ENCODE measurements at places on chromosomes 7 and 10. TPM values are rescaled to one million over a fixed set of nuclear protein-coding genes. Genes with fewer than 3 reads are reported as not detected.
A peak's percentile ranks its signal among the peaks of the same experiment; 100 is the strongest.

DNA sequence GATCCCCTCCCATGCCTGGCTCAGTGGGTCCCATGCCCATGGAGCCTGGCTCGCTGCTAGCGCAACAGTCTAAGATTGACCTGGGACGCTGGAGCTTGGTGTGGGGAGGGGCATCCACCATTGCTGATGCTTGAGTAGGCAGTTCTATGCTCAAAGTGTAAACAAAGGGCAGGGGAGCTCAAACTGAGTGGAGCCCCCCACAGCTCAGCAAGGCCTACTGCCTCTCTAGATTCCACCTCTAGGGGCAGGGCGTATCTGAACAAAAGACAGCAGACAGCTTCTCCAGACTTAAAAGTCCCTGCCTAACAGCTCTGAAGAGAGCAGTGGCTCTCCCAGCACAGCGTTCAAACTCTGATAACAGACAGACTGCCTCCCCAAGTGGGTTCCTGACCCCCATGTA, 31.2 kb upstream of the FFAR4 start:
- DNase-seq: no peak

DNA sequence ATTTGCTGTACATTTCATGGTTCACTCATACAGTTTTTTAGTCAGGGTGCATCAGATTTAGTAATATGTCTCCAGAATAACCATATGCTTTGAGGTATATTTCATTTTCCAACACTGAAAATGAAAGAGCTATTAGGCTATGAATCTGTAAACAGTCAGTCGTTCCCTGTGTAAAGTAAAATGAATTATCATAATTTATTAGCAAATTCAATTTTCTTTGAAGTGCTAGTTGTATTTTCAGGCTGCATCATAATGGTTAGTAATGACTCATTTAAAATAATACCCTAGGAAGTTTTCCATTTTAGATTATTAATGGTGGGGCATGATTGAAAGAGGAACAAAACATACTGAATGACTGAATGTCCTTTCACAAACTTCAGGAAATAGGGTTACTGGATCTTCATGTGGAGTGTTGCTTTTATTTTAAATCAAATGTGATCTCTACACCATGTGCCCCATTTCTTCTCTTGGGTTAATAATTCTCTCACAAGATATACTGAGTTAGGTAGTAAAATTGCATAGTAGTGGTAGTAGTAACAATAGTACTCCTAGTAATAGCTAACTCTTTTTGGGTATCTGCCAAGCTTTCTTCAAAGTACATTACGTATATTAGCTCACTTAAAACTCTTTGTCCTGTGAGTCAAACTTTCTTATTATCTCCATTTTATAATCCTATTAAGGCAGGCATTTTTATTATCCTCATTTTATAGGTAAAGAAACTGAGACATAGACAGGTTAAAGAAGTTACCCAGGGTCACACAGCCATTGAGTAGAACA, 476.5 kb downstream of the SUGCT start:
- DNase-seq: no peak

- no peak for DNase-seq
Observed at GRCh38 chr10:14836208-14836607, 1.6 kb downstream of the CDNF start.

DNA sequence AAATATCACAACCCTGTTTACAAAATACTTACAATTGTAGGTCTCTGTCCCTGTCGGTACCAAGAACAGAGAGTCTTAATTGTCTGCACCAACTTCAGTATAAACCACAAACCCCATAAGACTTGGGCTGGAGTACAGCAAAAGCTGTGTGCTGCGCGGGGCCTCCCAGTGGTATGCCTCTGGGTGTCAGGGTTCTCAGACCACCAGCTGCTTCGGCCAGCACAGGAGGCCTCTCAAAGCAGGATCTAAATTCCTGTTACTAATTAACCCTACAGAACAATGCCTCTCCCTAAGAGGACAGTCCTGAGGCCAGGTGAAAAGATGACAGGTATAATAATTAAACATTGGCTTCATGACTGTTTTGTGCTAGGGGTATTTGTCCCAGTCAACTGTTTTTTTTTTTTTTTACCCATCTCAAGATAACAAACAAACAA, 957 bp upstream of the SVIL start:
- no peak for DNase-seq

- DNase-seq: no peak
Observed at GRCh38 chr7:108382932-108383331, 73.3 kb downstream of the NRCAM start.

DNA sequence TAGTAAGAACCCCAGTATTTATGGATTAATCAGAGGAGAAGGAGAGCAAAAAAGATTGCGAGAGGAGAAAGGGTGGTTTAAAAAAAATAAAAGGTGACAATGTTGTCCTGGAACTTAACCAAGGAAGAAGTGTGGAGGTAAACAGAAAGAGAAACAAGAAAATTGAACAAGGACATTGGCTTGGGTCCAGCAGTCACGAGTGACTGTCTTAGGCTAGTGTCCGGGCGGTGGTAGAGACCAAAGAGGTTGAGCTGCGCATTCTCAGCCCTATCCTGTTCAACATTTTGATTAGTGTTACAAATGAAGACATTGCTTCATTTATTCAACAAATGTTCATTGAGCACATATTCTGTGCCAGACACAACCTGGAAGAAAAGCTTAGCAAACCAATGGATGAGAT, 329.9 kb downstream of the FGFR2 start:
- DNase-seq: no peak

- no peak for DNase-seq
Observed at GRCh38 chr7:144133307-144133706, 10.3 kb downstream of the OR2A14 start.

- DNase-seq: no peak
Observed at GRCh38 chr10:102615361-102615760, 28.9 kb upstream of the TRIM8 start.

- DNase-seq: peak; percentile 69
Observed at GRCh38 chr10:3452173-3452626, 279.6 kb upstream of the PITRM1 start.

GRCh38 chr10:97024168-97025073, 161.3 kb downstream of the SLIT1 start:
- peak; percentile 11 for DNase-seq

GRCh38 chr10:130729876-130730275, 581.6 kb downstream of the TCERG1L start:
- peak; percentile 16 for DNase-seq

- no peak for DNase-seq
Observed at GRCh38 chr7:479115-479947, 40.3 kb downstream of the PDGFA start.

DNA sequence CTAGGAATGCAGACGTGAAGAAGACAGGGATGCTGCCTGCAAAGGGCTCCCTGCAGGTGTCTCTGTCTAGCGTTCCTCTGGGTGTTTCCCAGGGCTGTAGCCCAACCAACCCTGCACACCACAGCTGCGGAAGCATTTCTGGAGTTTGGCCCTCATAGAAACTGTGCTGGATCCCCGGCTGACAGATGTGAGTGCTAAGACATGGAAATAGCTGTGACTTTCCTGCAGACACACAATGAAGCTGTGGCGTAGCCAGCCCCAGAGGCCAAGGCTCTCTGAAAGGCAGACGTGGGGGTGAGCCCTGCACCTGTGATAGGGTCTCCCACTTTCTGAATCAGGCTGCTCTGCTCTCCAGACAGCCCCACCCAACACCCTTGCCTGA, 44.8 kb downstream of the ADCYAP1R1 start:
- no peak for DNase-seq

DNA sequence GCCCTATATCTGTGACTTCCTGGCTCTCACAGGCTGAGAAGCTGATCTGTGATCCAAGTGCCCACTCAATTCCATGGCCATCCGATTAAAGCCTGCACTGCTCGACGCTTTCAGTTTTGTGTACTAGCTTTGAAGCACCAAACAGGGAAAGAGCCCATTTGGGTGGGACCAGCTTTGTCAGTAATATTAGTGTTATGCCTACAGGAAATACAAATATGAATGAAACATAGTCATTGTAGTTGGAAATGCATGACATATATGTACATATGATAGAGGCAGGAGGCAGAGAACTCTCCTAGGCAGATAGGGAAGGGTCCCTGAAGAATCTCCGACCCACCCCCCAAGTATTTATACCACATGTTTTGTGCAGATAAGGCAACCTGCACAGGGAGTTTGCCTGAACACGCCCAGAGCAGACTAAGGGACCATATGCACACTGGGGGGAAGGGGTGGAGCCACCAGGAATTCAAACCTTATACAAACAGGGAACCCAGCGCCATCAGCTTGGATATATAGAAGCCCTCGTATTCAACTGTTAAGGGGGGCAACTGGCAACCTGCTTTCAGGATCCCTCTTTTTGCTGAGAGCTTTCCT, 653.2 kb downstream of the PARD3 start:
- DNase-seq: no peak

- DNase-seq: no peak
Observed at GRCh38 chr7:31059551-31059950, 7.4 kb downstream of the ADCYAP1R1 start.

GRCh38 chr10:43622038-43622437, 15.8 kb downstream of the ZNF485 start:
- no peak for DNase-seq

DNA sequence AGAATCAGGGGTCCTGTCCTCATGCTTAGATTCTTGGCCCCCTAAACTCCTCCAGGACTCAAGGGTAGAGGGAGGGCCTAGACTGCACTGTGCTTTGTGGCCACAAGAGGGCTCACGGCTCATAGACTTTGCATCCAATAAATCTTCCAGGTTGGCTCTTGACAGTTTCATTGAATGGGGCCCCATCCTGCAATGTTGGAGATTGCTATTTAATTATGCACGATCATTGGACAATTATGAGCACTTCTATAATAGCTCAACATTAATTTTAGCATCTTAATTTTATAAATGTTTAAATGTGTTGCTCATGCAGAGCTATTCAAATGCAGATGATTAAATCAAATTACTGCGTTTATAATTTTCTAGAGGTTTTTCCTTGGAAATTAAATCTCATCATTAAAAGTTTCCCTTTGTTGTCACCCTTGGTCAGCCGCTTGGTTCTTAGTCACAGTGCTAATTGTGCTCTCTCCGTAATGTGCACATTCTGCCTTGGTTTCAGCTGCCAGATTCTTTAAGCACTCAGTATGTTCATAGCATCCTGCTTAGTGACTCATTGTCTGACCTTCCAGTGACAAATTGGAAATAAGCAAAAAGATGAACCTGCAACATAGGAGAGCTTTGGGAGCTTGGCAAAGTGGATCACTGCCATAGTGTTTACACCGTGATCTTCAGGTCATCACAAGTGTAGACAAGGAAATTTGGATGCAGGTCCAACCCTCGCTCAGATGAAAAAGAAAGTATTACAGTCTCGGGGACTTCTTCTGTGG, 33.4 kb upstream of the PLPP4 start:
- DNase-seq: peak; percentile 65

- DNase-seq: no peak
Observed at GRCh38 chr7:155223503-155223902, 74.2 kb upstream of the INSIG1 start.

GRCh38 chr10:71773221-71773971, at the start of gene VSIR:
Gene VSIR, minus strand, starts transcription at chr10:71773520. Its CDS starts 81 bp downstream, at chr10:71773439.
- DNase-seq: peak; percentile 96

GRCh38 chr10:16681521-16681920, 135.7 kb downstream of the RSU1 start:
- no peak for DNase-seq

DNA sequence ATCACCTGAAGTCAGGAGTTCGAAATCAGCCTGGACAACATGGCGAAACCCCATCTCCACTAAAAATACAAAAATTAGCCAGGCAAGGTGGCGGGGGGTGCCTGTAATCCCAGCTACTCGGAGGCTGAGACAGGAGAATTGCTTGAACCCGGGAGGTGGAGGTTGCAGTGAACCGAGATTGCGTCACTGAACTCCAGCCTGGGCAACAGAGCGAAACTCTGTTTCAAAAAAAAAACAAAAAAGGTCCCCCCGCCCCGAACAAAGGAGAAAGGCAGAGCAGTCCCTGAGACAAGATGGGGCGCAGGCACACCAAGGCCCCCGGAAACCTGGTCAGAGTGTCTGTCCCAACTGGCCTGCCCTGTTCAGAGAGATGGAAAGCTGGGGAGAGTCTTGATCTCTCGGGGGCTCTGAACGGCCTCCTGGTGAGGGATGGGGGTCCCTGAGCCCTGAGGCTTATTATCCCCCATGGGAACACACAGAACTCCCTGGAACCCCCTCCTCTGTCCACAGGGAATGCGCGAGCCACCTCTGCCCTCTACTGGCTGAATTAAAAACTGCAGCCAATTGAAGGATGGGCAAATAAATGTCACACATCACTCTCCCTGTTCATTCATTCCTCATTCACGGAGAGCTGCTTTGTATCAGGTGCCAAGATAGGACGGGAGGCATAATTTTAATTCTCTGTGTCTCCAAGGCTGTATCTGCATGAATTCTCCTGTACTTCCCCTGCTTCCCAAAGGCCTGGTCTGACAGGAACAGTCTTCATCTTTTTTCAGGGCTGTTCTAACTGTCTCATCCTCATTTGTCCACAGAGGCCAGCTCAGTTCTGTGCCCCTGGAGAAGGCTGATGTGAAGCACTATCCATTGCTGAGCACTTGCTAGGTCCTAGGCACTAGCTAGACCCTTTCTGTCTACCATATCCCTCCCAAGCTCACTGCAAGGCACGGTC, 28.9 kb downstream of the MAT1A start:
- peak; percentile 33 for DNase-seq

DNA sequence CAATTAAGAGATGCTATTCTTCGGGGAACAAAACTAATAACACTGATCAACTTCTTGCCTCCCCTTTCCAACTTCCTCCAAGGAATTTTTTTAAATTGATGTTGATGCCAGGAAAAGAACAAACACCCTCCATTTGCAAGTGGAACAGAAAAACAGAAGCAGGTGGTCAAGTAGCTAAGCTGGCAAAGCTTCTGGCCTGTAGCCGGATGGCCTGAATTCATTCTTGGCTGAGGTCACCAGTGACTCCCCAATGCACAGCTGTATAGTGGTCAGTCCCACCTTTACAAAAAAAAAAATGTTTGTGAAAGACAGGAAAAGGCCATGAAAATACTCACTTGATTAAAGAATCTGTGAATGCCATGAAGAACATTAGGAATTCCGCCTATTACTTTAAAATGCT, 39.1 kb downstream of the DOCK4 start:
- DNase-seq: no peak

- no peak for DNase-seq
Observed at GRCh38 chr10:76915316-76915715, 722.3 kb downstream of the KCNMA1 start.

WNT8B gene
- polyA plus RNA-seq: 0.60 TPM

FBXW4 gene
- polyA plus RNA-seq: 47.6 TPM

PDE6C gene
- not detected for polyA plus RNA-seq

GNGT1 gene
- not detected for polyA plus RNA-seq

ERCC6 gene
- polyA plus RNA-seq: 5.0 TPM

HELLS gene
- 1.6 TPM for polyA plus RNA-seq

ZNF503 gene
- 45.8 TPM for polyA plus RNA-seq

PRF1 gene
- 1.4 TPM for polyA plus RNA-seq

MUC12 gene
- not detected for polyA plus RNA-seq

ZP3 gene
- 2.8 TPM for polyA plus RNA-seq

HACD1 gene
- 11.4 TPM for polyA plus RNA-seq

EMX2 gene
- polyA plus RNA-seq: 44.9 TPM

PNPLA8 gene
- polyA plus RNA-seq: 17.7 TPM

CD36 gene
- polyA plus RNA-seq: 6.7 TPM

LCOR gene
- 2.8 TPM for polyA plus RNA-seq

GHRHR gene
- polyA plus RNA-seq: 0.75 TPM

Measured in kidney (tissue), 22 donors.